ENCODE measurements at places on chromosomes 5 and 9. TPM values are rescaled to one million over a fixed set of nuclear protein-coding genes. Genes with fewer than 3 reads are reported as not detected.

GRCh38 chr5:144015961-144016360 is 154.5 kb downstream of the YIPF5 start:
- no peak overlapping the region for H3K4me3 ChIP-seq
- no peaks in the 10 kb centered on the region for H3K36me3 ChIP-seq
- H3K27me3 ChIP-seq, result no peaks in the 10 kb centered on the region
- no peaks in the 10 kb centered on the region for H3K4me1 ChIP-seq
- DNase-seq, result no peak
- no peak overlapping the region for H3K27ac ChIP-seq

PCDHA6 gene
- total RNA-seq, result 0.09 TPM

DNA sequence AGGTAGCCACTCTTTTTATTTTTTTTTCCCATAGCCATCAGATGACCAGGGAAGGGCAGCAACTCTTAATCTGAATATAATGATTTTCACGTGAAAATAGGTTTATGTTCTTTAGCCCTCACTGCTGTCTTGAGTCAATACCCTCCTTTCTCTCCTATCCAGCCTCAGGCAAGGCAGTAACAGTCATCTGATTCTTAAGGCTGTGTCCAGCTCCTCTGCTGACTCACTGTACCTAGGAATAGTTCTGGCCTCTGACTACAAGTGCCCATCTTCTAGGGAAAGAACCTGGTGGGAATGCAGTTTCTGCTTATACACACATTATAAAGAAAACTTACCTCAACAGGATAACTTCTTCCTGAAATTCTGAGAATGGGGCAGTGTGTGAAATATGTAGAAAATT is 30.7 kb downstream of the DHX29 start:
- H3K36me3 ChIP-seq, result peaks cover 38% of the 10 kb centered on the region
- H3K27me3 ChIP-seq, result no peaks in the 10 kb centered on the region
- no peak overlapping the region for H3K4me3 ChIP-seq
- H3K4me1 ChIP-seq, result no peaks in the 10 kb centered on the region
- no peak for DNase-seq
- no peak overlapping the region for H3K27ac ChIP-seq

DNA sequence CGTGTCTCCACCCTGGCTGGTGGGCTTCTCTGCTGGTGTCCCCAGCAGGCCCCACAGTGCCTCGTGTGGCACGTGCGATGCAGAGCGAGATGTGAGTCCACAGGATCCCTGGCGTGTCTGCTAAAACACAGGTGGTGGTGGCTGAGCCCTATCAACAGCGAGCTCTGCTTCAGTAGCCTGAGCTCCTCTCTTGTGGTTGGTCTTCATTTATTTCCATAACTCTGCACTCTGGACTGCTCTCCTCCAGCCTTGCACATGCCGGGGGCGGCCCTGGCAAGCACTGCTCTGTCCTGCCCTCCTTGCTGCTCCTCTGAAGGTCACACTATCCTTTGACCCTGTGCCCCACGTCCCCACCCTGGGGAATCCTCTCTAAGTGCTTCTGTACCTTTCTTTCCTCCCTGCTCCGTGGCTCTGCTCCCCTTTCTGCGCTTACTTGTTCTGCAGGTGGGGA is 59.2 kb downstream of the NSUN2 start:
- no peak overlapping the region for H3K4me3 ChIP-seq
- H3K4me1 ChIP-seq, result no peaks in the 10 kb centered on the region
- H3K27me3 ChIP-seq, result no peaks in the 10 kb centered on the region
- H3K27ac ChIP-seq, result no peak overlapping the region
- no peaks in the 10 kb centered on the region for H3K36me3 ChIP-seq

- no peaks in the 10 kb centered on the region for H3K27me3 ChIP-seq
- H3K4me1 ChIP-seq, result no peaks in the 10 kb centered on the region
- H3K36me3 ChIP-seq, result no peaks in the 10 kb centered on the region
- peak; percentile 30 for DNase-seq
Measured at GRCh38 chr5:17317473-17317872, 100.0 kb downstream of the BASP1 start.

- H3K27me3 ChIP-seq, result peaks cover 20% of the 10 kb centered on the region
- peaks cover 3% of the 10 kb centered on the region for H3K4me1 ChIP-seq
- no peak overlapping the region for H3K4me3 ChIP-seq
- H3K36me3 ChIP-seq, result no peaks in the 10 kb centered on the region
- no peak overlapping the region for H3K27ac ChIP-seq
Measured at GRCh38 chr9:93911801-93912554, 43.2 kb downstream of the BARX1 start.

GRCh38 chr9:132125361-132125760 is 36.5 kb upstream of the NTNG2 start:
- H3K27ac ChIP-seq, result no peak overlapping the region
- H3K36me3 ChIP-seq, result no peaks in the 10 kb centered on the region
- no peaks in the 10 kb centered on the region for H3K4me1 ChIP-seq

DNA sequence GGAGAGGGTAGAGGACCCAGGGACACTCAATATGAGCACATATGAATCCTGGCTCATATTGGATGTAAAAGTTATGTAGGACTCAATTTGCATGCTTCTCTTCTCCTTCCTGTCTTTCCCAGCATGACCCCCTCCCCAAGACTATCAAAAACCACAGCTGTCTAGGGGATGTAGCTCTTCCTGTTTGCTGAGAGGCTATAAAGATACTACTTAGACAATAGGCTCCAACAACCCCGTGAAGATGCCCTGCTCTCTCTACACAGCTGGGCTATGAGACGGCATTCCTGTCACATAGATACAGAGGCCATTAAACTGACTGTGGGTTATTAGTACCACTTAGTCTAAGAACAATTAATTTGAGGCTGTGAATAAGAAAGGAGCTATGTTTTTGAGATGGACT is 56.5 kb upstream of the PCSK1 start:
- no peak overlapping the region for H3K27ac ChIP-seq
- H3K36me3 ChIP-seq, result no peaks in the 10 kb centered on the region
- no peak overlapping the region for H3K4me3 ChIP-seq

DNA sequence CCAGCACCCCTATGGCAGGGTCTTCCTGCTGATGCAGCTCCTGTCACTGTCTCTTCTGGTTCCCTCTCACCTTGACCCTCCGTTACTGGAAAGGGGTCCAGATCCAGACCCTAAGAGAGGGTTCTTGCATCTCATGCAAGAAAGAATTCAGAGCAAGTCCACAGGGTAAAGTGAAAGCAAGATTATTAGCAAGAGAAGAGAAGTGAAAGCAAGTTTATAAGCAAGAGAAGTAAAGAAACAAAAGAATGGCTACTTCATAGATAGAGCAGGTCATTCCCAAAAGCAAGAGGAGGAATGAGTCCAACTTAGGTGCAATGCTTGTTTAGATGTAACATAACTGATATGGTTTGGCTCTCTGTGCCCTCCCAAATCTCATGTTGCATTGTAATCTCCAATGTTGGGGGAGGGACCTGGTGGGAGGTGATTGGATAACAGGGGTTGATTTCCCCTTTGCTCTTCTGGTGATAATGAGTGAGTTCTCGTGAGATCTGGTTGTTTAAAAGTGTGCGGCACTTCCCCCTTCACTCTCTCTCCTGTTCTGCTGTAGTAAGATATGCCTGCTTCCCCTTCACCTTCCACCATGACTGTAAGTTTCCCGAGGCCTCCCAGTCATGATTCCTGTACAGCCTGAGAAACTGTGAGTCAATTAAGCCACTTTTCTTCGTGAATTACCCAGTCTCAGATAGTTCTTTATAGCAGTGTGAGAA is 183.3 kb downstream of the MED10 start:
- no peaks in the 10 kb centered on the region for H3K27me3 ChIP-seq
- DNase-seq, result no peak
- H3K27ac ChIP-seq, result no peak overlapping the region
- H3K4me1 ChIP-seq, result no peaks in the 10 kb centered on the region

GRCh38 chr5:109614301-109614700 is 75.4 kb upstream of the MAN2A1 start:
- H3K36me3 ChIP-seq, result no peaks in the 10 kb centered on the region
- peak; percentile 4 for DNase-seq
- no peak overlapping the region for H3K27ac ChIP-seq
- peaks cover 4% of the 10 kb centered on the region for H3K4me1 ChIP-seq
- no peak overlapping the region for H3K4me3 ChIP-seq

GRCh38 chr5:41148448-41148847 is 64.9 kb downstream of the C6 start:
- no peaks in the 10 kb centered on the region for H3K27me3 ChIP-seq
- H3K4me1 ChIP-seq, result no peaks in the 10 kb centered on the region
- H3K27ac ChIP-seq, result no peak overlapping the region
- no peak overlapping the region for H3K4me3 ChIP-seq
- DNase-seq, result peak; percentile 3
- H3K36me3 ChIP-seq, result no peaks in the 10 kb centered on the region

ECM2 gene
- total RNA-seq, result 16.0 TPM

IFNA21 gene
- not detected for total RNA-seq

DNA sequence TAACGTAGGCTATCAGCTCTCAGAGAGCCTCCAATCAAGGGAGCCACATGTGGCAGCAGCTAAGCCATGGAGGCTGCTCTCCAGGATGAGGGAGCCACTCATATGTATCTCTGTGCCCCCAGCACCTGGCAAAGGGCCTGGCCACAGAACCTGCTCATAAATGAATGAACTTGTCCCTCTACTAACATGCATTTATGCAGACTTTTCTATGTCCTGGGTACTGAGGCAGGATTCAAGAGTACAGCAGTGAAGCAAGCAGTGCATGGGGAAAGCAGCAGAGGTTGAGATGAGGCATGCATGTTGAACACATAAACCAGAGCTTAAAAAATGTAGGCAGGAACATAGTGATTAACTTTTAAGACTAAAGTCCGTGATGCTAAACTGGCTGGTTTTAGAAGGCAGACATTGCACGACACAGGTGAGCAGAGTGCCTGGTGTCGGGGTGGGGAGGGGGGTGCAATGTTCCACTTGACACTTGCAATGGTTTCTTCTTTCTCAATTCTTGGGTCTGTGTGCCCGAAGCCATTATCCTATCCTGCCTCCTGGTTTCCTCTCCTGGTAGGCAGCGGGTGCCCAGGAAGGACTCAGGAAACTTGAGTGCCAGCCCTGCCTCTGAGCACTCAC is 142.8 kb upstream of the ALDH1B1 start:
- H3K4me1 ChIP-seq, result no peaks in the 10 kb centered on the region
- H3K27ac ChIP-seq, result no peak overlapping the region
- no peaks in the 10 kb centered on the region for H3K36me3 ChIP-seq
- DNase-seq, result no peak
- H3K4me3 ChIP-seq, result no peak overlapping the region

GRCh38 chr5:1975406-1975715 is 92.6 kb upstream of the IRX4 start:
- no peaks in the 10 kb centered on the region for H3K4me1 ChIP-seq
- H3K27ac ChIP-seq, result no peak overlapping the region
- H3K36me3 ChIP-seq, result no peaks in the 10 kb centered on the region
- peaks cover 2% of the 10 kb centered on the region for H3K27me3 ChIP-seq
- no peak overlapping the region for H3K4me3 ChIP-seq

GRCh38 chr9:101443364-101443771 is 7.8 kb upstream of the ALDOB start:
- DNase-seq, result peak; percentile 61
- H3K36me3 ChIP-seq, result no peaks in the 10 kb centered on the region
- no peak overlapping the region for H3K4me3 ChIP-seq
- H3K27ac ChIP-seq, result no peak overlapping the region
- H3K4me1 ChIP-seq, result peaks cover 3% of the 10 kb centered on the region
- H3K27me3 ChIP-seq, result no peaks in the 10 kb centered on the region

DNA sequence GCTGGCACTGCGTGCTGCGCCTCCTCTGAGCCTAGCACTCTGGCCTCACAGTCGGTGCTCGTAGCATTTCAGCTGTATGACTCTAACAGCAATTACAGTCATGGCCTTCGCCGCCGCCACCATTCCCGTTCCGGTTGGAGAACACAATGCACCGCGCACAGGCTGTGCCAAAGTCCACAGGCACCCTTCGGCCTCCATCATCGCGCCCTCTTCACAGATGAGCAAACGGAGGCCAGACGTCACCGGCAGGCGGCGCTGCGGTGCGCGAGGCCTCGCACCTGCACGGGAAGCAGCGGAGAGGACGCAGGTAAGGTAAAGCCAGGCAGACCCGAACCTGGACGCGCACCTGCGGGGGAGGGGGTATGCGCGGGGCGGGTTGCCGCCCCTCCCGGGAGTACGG is 128.9 kb downstream of the BARX1 start:
- H3K27ac ChIP-seq, result no peak overlapping the region
- peaks cover 17% of the 10 kb centered on the region for H3K4me1 ChIP-seq
- DNase-seq, result no peak
- no peak overlapping the region for H3K4me3 ChIP-seq
- no peaks in the 10 kb centered on the region for H3K36me3 ChIP-seq

DNA sequence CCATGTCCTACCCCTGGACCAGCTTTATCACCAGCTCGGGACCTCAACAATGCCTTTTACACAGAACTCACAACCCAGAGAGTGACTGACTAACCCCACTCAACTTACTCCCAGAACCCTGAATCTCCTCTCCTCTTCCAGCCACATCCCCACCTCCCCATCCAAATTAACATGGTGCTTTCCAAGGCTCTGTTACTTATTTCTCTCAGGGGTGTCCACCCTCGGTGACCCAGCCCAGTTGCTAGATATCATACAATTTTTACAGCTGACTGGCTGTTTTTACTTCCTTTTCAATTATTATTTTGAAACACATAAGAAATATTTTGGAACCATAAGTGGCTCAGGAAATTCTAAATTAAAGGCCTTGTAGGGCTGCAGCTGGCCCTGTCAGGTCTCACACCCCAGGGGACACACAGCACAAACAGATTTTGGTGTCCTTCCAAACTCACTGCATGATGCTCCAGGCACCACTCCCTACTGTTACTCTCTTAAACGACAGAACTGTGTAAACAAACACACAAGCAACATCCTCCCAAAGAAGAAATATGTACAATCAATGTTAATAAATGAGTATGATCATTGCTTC is 180.6 kb downstream of the ADAMTS12 start:
- peak; percentile 97 for DNase-seq
- no peaks in the 10 kb centered on the region for H3K4me1 ChIP-seq
- H3K27ac ChIP-seq, result peak overlapping the region; percentile 52
- no peak overlapping the region for H3K4me3 ChIP-seq

- DNase-seq, result peak; percentile 88
- H3K27ac ChIP-seq, result no peak overlapping the region
- H3K4me3 ChIP-seq, result no peak overlapping the region
- H3K36me3 ChIP-seq, result no peaks in the 10 kb centered on the region
Measured at GRCh38 chr5:117496801-117497200, 922.2 kb upstream of the SEMA6A start.

PCDHGC4 gene
- 1.8 TPM for total RNA-seq

DNA sequence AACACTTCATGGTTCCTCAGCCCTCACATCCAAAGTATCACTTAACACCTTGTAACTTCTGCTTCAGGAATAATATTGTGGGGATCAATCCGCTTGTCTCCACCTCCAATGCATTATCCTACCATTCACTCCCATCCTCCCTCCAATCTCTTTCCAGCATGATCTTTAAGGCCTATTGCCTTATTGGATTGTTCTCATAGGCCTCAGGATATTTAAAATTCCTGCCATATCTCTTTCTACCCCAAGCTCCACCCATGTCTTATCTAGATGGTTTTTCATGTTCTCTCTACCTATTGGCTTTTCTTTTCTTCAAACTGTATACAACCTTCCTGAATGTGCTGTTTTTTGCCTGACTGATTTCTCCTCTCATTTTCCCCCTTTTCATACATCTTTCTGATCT is 7.2 kb downstream of the KDM4C start:
- no peak overlapping the region for H3K4me3 ChIP-seq
- no peaks in the 10 kb centered on the region for H3K36me3 ChIP-seq
- H3K27me3 ChIP-seq, result no peaks in the 10 kb centered on the region

Measured in muscle of leg (tissue), 16 donors.